ENCODE measurements at places on chromosomes 5 and 9.

GRCh38 chr9:27945386-27945785 is 372.1 kb upstream of the C9orf72 start:
- no peak for DNase-seq

DNA sequence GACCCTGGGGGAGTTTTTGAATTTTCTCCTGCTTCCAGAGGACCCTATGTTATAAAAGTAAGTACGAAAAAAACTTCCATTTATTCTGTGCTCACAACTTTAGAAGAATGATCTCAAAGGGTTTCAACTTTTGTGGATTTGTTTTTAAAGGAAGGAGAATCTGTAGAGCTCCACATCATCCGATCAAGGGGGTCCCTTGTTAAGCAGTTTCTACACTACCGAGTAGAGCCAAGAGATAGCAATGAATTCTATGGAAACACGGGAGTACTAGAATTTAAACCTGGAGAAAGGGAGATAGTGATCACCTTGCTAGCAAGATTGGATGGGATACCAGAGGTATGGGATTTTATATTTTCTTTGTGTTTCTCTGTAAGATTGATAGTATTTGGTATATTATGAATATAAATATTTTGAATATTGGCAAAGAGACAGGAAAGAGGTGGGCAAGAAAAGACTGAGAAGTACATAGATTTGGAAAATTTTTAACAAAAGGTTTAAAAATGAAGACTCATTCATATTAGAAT is 84.2 kb downstream of the ADGRV1 start:
- DNase-seq: no peak

GRCh38 chr5:160496334-160496733 is 74.7 kb downstream of the PTTG1 start:
- DNase-seq: no peak

DNA sequence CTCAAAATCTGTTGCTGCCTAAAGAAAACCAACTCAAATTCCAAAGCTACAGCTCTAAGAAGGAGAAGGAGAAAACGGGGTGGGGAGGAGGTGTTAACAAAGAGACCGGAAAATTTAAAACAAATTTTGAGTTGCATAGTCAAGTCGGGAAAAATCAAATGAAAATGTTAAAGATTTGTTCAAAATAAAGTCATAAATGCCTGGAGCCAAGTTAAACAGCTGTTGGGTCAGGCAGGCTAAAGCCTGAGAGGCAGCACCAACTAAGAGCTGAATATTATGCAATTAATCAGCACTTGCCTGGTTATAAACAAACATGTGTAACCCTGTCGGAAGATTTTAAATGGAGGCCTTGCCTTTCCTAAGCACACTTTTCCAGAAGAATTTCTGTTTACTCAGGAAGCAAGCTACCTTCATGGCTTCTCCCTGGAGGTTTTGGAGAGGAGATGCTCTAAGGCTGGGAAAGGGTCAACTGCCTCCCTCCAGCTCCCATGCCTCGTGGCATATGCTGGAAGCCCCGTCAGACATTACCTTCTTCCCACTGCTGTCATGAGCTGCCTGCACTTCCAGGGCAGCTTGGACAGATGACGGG is 270.5 kb downstream of the DMRT2 start:
- no peak for DNase-seq

DNA sequence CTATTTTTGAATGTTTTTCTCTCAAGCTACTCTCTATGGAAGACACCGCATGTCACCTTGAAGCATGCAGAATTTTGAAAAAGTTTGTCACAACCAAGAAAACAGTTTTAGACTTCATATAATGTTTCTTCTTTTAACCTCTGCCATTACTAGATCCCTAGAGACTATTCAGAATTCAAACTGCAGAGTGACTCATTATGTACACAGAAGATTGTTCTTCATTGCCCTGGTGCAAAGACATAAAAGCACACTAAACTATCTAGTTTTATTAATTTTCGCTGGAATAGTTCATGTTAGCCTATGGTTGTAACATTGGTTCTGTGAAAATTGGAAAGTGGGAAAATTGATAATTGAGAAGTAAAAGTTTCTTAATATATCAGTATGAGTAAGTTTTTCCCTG is 18.4 kb downstream of the F2RL2 start:
- no peak for DNase-seq

GRCh38 chr9:109953300-109953699 is 173.3 kb downstream of the PALM2AKAP2 start:
- DNase-seq: no peak

DNA sequence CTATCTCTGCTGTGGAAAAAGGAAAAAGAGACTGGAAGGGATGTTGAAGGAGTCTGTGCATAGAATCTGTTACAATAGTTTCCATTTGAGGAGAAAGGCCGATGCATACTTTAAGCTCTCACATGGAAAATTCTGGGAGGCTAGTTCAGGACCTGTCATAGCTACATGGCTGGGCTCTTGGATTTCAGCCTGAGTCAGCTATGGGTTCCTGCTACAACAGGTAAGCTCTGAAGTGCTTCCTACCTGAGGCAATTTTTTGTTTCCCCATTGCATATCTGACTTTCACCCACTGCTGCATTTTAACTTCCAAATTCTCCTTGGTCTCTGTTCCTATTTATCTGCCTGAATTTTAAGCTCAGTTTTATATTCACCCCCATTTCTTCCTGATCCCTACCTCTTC is 310.7 kb downstream of the RAB3C start:
- DNase-seq: no peak

DNA sequence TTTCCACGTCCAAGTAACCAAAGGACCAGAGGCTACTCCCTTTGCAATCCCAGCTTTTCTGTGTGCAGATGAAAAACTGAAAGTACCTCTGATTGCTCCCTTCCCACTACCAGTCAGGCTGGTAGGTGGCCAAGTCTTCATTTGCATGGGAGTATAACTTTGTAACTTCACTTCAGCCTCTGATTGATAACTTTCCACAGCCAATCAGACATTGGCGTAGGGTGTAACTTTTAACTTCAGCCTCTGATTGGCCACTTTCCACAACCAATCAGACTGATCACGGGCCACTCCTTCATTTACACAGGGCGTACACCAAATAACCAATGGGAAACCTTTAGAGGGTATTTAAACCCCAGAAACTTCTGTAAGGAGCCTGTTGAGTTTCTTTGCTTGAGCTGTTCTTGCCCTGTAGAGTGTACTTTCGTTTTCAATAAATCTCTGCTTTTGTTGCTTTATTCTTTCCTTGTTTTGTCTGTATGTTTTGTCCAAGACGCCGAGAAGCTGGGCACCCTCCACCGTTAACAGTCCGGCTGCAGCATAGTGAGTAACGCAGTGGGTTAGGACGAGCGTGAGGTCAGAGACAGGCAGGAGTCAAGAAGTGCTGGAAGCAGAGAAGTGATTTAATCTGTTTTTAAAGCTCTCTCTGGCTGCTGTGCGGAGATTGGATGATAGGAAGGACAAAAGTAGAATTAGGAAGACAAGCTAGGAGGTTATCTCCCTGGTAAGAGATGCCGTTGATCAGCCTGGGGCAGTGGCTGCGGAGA is 3.5 kb upstream of the EXOSC2 start:
- no peak for DNase-seq

- DNase-seq: no peak
Measured at GRCh38 chr5:145466533-145466932, 368.6 kb downstream of the PRELID2 start.

GRCh38 chr5:151520294-151520693 is 70.8 kb downstream of the FAT2 start:
- no peak for DNase-seq

- no peak for DNase-seq
Measured at GRCh38 chr5:142446131-142446959, 121.5 kb upstream of the SPRY4 start.

- DNase-seq: no peak
Measured at GRCh38 chr9:93082841-93083411, 13.1 kb upstream of the CARD19 start.

DNA sequence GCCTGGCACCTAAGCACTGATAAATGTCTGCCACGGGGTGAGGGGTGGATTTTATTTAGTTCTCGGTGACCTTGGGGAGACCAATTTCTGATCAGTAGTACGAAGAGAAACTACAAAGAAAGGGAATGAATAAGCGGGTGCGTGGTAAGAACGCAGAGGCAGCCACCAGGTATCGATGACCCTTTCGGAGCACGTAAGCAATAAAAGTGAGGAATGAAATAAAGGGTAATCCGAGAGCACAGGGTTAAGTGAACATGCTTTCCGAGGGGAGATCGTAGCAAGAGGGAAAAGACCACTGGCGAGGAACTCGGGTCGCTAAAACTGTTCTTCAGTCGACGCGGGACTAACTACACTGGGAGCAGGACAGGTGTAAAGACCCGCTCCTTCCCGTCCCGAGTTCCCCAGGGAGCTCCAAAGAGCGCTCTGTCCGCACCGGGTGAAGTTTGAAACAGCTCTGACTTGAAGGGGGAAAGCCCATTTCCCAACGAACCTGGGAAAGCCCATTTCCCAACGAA is 1.1 kb downstream of the ELOVL7 start:
- no peak for DNase-seq

GRCh38 chr9:690517-691111 is 150.9 kb upstream of the DMRT1 start:
- no peak for DNase-seq

- DNase-seq: no peak
Measured at GRCh38 chr9:25602400-25603044, 75.7 kb downstream of the TUSC1 start.

DNA sequence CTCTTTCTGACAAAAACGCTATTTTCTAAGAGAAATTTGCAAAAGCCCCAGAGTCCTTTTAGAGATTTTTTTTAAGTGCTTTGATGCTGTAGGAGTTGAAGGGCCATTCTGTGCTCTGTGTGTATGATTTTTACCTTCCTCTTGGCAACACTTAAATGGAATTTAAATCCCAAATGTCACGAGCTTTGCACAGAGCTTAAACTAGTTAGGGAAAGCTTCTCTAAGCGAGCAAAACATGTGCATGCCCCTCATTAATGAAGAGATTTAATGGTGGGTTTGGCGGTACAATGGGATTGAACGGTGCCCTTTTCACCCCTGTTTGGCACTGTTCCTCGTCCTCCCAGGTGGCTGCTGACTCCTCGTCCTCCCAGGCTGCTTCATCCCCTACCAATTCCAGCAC is 220.7 kb downstream of the DRD1 start:
- DNase-seq: no peak

- no peak for DNase-seq
Measured at GRCh38 chr9:27340961-27341511, 44.1 kb upstream of the EQTN start.

All from NCI-H1930 (cell line).